ENCODE measurements at places on chromosomes 12 and 14. TPM values are rescaled to one million over a fixed set of nuclear protein-coding genes. Genes with fewer than 3 reads are reported as not detected.
A peak's percentile ranks its signal among the peaks of the same experiment; 100 is the strongest.

Gene SLC2A14
- total RNA-seq: 0.35 TPM

- no peak for DNase-seq
Observed at GRCh38 chr14:68088451-68088854, 268.9 kb downstream of the RAD51B start.

- DNase-seq: no peak
Observed at GRCh38 chr12:58774731-58775130, 145.6 kb downstream of the LRIG3 start.

- DNase-seq: peak; percentile 64
Observed at GRCh38 chr12:108861878-108862587, 4.7 kb upstream of the SSH1 start.

- no peak for DNase-seq
Observed at GRCh38 chr12:90216815-90217214, 508.2 kb upstream of the ATP2B1 start.

Gene MYF5
- total RNA-seq: not detected

- no peak for DNase-seq
Observed at GRCh38 chr12:45227316-45228067, 11.6 kb downstream of the ANO6 start.

DNA sequence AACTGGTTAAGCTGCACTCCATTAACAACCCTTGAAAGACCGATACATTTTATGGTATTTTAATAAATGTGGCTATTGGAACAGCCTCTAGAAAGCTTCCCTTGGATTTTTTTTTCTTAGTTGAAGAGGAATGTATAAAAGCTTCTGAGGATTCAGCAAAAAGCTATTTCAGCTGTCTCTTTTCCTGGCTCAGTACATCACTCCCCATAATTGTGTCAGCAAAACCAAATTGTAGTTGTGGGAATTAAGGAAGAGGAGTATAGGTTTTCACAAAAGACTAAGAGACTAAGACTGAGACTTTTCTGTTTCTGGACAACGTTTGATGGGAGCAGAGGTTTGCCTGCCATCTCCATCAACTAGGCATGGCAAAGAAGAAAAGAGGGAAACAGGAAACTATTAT is 106.5 kb downstream of the C12orf50 start:
- DNase-seq: no peak

DNA sequence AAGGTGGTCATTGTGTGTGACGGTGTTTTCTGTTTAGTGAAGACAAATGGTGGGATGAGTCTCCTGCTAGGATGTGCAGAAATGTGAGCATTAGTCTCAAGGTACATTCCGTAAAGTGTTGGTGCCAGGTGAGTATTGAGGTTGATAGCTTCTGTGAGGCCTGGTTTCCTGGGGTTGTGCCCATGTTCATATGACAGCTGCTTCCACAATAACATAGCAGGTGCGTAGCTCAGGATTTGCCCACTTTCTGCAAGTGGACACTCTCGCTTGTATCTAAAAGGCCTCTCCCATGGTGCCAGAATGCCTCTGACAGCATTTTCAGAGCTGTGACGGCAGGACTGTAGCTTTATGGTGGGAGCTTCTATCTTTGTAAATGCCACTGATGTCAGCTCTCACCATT is 832.0 kb downstream of the DIO2 start:
- no peak for DNase-seq
